T-cell (primary cell): ENCODE measurements at places on chromosomes 13 and 19. TPM values are rescaled to one million over a fixed set of nuclear protein-coding genes. Genes with fewer than 3 reads are reported as not detected.
A peak's percentile ranks its signal among the peaks of the same experiment; 100 is the strongest.

Gene CGB1
- not detected for total RNA-seq

DNA sequence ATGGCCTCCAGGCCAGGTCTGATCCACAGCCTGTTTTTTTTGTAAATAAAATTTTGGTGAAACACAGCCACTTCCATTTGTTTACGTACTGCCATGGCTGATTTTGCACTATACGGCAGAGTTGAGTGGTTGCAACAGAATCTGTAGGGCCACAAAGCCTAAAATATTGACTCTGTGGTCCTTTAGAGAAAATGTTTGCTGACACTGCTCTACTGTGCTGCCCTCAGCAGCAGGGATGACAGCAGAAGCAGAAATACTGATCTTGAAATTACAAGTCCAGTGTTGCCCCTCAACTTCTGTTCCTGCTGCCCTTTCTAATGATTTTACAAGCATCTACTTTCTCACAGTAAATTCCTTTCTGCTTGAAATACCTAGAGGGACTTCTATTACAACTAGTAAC lies 245.2 kb downstream of the RGCC start:
- peaks cover 11% of the 10 kb centered on the region for H3K36me3 ChIP-seq
- no peaks in the 10 kb centered on the region for H3K4me1 ChIP-seq
- no peaks in the 10 kb centered on the region for H3K27me3 ChIP-seq
- no peak overlapping the region for H3K4me3 ChIP-seq

- H3K4me3 ChIP-seq, result peak overlapping the region; percentile 53
- H3K27me3 ChIP-seq, result peaks cover 2% of the 10 kb centered on the region
- H3K27ac ChIP-seq, result peak overlapping the region; percentile 71
- DNase-seq, result no peak
- H3K4me1 ChIP-seq, result peaks cover 26% of the 10 kb centered on the region
- no peaks in the 10 kb centered on the region for H3K36me3 ChIP-seq
Observed at GRCh38 chr13:113152984-113153809, 5.3 kb upstream of the PROZ start.

- no peak for DNase-seq
- H3K36me3 ChIP-seq, result no peaks in the 10 kb centered on the region
- no peak overlapping the region for H3K4me3 ChIP-seq
- H3K4me1 ChIP-seq, result no peaks in the 10 kb centered on the region
- H3K27ac ChIP-seq, result no peak overlapping the region
- no peaks in the 10 kb centered on the region for H3K27me3 ChIP-seq
Observed at GRCh38 chr13:44416744-44417143, 43.1 kb downstream of the SERP2 start.

DNA sequence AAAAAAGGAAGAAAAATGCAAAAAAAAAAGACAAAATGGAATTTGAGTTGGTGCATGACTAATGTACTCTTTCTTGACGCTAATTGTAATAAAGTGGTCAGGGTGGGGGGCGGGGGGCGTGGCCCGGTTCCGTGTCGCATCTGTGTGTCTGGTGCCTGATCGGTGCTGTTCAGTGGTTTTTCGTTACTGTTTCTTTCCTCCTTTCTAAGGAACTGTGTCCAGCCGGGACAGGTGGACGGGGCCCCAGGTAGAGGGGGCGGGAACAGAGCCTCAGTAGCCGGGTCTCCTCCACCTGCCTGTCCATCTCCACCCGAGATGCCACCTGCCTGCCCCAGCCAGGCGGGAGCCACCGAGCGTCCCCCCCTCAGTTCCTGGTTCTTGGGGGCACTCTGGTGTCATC lies 26.3 kb downstream of the ONECUT3 start:
- no peaks in the 10 kb centered on the region for H3K36me3 ChIP-seq
- no peak for DNase-seq
- no peak overlapping the region for H3K27ac ChIP-seq
- H3K4me3 ChIP-seq, result no peak overlapping the region
- peaks cover 10% of the 10 kb centered on the region for H3K4me1 ChIP-seq

Gene CEACAM8
- not detected for total RNA-seq

Gene ZNF132
- total RNA-seq, result 7.7 TPM

Gene YJU2
- total RNA-seq, result 28.4 TPM

Gene PLPPR3
- total RNA-seq, result 0.22 TPM

DNA sequence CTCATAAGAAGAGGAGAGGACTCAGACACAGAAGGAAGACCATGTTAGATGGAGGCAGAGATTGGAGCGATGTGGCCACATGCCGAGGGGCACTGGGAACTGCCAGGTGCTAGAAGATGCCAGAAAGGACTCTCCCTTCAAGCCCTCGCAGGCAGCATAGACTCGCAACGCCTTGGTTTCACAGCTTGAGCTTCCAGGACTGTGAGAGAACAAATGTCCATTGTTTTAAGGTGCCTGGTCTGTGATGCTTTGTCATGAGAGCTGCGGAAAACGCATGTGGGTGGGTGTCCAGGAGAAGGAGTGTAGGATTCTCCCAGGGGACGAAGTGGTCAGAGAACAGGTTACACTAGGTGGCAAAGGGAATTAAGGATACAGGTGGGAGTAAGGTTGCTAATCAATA lies 125.9 kb upstream of the USP29 start:
- H3K4me3 ChIP-seq, result no peak overlapping the region
- no peak for DNase-seq
- H3K27me3 ChIP-seq, result no peaks in the 10 kb centered on the region

DNA sequence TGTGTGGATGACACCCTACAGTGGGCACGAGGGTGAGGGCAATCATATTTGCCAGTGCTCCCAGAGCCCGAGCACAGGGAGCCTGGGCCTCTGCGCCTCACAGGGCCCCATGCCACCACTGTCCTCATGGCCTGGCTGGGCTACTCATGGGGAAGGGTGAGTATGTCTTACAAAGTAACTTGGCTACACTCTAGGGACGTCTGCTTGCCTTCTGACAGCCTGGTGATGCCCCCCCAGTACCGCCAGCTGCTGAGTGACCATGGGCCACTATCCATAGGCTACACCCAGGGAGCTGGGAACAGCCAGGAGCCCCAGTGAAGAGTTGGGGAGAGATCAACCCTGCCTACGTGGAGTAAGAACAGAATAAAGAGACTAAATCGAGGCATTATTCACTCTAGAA lies 78.8 kb downstream of the SERP2 start:
- H3K27me3 ChIP-seq, result peaks cover 2% of the 10 kb centered on the region
- H3K4me1 ChIP-seq, result no peaks in the 10 kb centered on the region
- H3K36me3 ChIP-seq, result no peaks in the 10 kb centered on the region
- no peak for DNase-seq
